Cortex of kidney (tissue), 1 donor: ENCODE measurements at places on chromosomes 2 and 18.

DNA sequence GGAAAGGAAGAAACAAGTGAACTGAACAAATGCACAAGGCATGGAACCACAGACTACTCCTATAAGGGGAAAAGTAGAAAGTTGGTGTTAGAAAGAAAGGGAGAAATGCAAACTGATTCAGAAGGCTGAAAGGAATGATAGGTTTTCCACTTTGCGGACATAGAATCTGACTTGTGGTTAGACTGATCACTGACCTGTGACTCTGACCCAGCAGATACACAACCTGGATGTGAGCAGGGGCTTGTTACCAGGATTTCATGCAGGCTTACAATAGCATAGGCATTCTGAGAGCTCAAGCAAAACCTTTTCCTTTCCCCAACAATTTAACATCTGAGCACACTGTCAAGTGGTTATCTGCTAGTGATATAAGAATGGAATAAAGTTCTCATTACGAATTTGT lies 237.0 kb upstream of the CDH20 start:
- DNase-seq, result no peak

- DNase-seq, result no peak
Observed at GRCh38 chr2:119073213-119073612, 85.3 kb downstream of the C1QL2 start.

DNA sequence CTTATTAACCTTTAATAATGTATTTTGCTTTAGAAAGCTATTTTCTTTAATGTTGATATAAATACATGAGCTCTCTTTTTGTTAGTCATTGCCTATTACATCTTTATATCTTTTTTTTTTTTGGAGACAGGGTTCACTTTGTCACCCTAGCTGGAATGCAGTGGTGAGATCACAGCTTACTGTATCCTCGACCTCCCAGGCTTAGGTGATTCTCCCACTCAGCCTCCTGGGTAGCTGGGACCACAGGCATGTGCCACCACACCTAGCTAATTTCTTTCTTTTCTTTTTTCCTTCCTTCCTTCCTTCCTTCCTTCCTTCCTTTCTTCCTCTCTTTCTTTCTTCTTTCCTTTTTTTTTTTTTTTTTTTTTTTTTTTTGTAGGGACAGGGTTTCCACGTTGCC lies 15.4 kb downstream of the NAB1 start:
- DNase-seq, result no peak

DNA sequence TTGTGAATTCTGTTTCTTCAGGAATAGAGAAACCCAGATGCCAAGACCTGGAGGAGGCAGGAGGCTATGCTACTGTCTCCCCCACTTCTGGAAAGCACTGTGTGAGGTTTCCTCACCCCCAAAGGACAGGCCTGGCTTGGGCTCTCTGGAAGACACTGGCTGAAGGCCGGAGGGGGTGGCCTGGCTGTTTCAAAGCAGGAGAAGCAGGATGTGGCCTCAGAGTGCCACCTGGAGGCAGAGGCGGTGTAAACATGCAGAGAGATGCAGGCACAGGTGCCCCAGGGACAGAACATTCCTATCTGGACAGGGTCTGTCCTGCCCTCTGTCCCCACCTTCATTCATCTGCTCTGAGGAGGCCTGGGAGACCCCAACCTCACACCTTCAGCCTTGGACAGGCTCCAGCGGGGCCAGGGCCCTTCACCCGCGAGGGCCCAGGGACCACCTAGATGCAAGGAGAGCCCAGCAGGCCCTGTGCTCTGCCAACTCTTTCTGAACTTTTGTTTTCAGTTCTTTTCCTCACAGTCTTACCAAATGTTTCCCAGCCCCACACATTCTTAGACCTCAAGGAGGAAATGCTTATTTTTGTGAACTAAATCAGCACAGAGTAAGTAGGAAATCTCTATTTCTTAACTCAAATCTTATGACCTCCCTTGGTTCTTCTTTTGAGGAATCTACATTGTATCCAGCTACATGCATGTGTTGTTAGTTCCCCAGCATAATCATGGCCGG lies 79.2 kb downstream of the LONRF2 start:
- no peak for DNase-seq

- DNase-seq, result no peak
Observed at GRCh38 chr18:75141166-75141565, 67.8 kb downstream of the PTGR3 start.

DNA sequence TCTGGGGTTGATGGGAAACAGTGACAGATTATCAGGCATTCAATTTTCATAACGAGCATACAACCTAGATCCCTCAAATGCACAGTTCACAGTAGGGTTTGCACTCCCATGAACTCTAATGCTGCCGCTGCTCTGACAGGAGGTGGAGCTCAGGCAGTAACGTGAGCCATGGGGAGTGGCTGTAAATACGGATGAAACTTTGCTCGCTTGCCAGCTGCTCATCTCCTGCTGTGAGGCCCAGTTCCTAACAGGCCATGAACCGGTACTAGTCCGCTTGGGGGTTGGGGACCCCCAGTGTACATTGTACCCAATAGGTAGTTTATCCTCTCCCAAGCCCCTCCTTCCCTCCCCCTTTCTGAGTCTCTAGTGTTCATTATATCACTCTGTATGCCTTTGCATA lies 94.6 kb downstream of the PTH2R start:
- no peak for DNase-seq
